CD4-positive, alpha-beta T cell treated with Interleukin-15 for 1 hour (primary cell): ENCODE measurements at places on chromosomes 12 and 14.

DNA sequence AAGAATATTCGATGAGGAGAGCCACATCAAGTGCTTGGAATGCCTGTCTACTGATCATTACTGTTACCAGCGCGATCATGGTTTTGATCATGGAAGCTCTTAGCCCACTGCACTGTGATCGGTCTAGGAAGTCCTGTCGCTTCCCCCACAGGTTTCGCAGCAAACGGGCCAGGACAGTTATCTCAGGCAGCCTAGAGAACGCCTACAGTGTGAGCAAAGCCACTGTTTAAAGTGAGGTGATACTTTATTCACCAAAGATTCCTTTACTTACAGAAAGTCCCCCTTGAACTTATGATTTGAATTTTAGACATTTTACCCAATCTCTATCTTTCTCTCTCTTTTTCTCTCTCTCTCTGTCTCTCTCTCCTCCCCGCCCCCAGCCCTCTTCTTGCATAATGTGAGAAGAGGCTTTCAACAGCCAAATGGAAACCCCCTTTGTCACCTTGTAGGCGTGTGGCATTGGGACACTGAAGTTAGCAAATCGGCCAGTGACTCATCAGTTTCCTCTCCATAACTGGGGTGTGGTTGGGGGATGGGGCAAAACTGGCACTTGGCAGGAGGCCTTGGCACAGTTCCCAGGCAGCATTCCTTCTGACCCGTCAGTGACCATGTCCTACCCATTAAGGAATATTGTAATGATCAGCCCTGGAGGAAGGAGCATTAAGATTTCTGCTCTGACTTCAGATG lies 214.8 kb downstream of the CHST11 start:
- DNase-seq = peak; percentile 85

DNA sequence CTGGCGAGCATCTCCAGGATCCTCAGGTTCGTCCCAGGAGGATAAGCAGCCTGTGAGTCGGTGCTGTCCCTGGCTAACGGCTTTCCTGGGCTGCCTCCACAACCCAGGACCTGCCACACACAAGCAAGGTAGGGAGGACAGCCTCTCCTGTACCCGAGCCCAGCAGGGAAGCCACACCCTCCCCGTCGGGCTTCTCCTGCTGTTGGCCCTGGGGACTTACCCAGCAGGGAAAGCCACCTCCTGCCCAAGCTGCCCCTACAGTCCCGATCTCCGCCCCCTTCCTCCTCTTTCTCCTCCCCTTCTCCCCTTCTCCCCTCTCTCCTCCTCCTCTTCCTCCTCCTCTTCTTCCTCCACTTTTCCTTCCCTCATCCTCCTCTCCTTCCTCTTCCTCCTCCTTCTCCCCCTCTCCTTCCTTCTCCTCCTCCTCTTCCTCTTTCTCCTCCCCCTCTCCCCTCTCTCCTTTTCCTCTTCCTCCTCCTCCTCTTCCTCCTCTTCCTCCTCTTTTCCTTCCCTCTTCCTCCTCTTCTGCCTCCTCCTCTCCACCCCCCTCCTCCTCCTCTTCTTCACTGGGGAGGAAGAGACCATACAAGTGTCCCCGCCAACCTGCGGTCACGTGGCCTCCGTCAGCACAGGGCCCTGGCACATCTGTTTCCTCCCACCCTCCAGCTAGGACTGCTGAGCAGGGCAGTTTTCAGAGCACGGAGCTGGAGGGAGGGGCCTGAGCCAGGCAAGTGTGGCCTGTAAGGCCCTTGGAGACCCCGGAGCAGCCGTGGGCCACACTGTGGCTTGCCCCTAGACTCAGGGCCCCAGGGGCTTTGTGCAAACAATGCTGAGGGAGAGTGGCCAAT lies 17.3 kb upstream of the RFLNA start:
- DNase-seq = no peak

GRCh38 chr12:112116232-112117060 lies 7.9 kb upstream of the NAA25 start:
- DNase-seq = peak; percentile 33

DNA sequence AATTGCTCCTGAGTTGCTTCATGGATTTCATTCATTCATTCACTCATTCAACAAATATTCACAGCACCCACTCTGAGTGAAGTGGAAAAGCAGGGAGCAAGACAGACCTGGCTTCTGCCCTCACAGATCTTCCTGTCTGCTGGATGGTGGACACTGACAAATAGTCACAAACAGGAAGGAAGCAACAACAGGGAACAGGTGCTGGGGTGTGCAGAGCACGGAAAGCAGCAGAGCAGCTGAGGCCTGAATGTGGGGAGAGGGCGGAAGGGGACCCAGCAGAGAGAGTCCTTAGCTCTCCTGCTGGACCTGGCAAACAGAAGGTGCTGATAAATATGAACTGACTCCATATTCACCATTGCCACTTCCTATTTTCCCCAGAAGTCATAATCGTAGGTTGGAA lies 54.4 kb downstream of the SETD3 start:
- DNase-seq = no peak

- DNase-seq = no peak
Observed at GRCh38 chr12:126869644-126870043, 1397.3 kb upstream of the TMEM132C start.

DNA sequence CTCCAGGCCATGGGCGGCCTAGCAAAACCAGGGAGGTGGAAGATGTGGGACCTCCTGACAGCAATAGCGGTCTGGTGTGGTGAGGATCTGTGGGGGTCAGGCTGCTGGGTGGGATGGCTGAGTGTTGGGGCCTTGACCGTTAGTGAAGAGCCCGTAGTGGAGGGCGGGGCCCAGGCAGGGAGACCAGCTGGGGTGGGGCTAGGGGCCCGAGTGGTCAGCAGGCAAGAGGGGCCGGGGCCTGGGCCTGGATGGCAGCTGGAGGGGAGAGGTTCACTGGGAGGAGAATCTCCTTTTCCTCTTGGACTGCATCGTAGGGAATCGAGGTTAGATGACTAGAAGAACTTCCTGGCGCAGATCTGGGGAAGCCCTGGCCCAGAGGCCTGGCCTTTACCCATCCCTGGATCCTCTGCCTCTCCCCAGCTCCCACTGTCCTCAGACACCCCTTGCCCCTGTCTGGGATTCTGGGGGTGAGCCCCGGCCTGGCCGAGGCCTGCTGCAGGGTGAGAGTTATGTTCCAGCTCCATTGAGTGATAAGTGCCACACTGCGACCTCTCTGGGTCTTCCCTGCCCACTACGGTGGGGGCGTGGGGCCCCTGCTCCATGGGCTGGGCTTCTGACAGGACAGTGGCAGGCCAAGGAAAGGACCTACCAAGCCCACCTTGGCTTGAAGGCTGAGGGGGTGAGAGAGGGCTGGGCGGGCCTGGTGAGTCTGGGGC lies 47.1 kb downstream of the KRT80 start:
- DNase-seq = no peak

GRCh38 chr14:52275372-52275771 lies 7.9 kb downstream of the PTGDR start:
- no peak for DNase-seq

DNA sequence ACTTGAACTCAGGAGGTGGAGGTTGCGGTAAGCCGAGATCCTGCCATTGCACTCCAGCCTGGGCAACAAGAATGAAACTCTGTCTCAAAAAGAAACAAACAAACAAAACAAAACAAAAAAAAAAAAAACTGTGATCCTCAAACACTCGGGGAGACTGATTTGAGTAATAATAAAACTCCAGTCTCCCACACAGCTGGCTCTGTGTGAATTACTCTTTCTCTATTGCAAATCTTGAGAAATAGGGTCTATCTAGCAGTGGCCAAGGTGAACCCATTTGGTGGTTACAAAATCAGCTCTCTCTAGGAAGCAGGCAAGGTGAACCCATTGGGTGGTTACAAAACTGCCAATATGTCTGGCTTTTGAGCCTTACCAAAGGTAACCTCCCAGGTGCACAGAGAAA lies 6.0 kb upstream of the ACOT6 start:
- DNase-seq = no peak

GRCh38 chr12:810116-810515 lies 57.7 kb downstream of the WNK1 start:
- no peak for DNase-seq

GRCh38 chr14:35932136-35932535 lies 106.0 kb downstream of the BRMS1L start:
- DNase-seq = no peak

- DNase-seq = no peak
Observed at GRCh38 chr12:14399871-14400270, 34.4 kb downstream of the ATF7IP start.

DNA sequence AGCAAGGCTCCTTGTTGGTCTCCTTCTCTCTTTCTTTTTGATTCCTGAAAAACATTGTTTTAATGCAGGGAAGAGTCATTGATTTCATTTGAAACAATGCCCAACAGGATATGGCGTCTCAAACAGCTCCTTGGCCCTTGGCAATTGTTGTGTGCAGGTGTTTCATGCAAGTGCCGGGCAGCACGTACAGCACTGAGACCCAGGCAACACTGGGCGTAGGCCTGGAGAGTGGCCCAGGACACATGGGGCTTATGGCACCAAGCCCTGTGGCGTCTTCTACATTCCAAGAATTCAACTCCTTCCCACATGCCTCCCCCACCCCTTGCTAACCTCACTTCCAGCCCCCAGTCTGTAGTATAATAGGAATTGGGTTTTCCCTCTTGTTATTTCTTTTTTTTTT lies 230.4 kb downstream of the SPTSSA start:
- no peak for DNase-seq

DNA sequence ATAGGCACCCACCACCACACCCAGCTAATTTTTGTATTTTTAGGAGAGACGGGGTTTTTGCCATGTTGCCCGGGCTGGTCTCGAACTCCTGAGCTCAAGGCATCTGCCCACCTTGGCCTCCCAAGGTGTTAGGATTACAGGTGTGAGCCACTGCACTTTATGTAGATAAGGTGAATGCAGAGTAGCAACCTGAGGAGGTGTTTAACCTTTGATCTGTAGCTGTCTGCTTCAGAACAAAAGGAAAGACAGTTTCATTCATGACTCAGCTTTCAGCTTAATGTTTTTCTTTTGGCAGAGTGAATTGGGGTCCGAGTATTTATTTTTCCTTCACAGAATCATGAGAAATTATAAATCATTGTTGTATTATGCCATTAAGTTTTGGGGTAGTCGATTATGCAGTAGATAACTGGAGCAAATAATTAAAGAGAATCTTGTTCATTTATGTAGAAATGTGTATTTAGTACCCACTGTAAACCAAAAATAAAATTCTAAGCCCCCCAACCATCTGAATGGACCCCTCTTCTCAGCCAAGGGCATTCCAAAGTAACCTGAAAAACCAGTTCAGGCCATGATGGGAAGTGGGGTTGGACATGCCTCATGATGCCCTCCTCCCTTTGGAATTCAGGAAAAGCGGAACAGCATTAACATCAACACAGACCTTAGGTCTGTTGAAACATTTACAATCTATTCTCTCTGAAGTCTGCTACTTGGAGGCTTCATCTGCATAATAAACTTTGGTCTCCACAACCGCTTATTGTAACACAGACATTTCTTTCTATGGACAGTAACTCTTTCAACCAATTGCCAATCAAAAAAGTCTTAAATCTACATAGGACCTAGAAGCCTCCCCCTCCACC lies 10.7 kb upstream of the STX2 start:
- DNase-seq = no peak
